ENCODE measurements at places on chromosomes 5 and 9.

DNA sequence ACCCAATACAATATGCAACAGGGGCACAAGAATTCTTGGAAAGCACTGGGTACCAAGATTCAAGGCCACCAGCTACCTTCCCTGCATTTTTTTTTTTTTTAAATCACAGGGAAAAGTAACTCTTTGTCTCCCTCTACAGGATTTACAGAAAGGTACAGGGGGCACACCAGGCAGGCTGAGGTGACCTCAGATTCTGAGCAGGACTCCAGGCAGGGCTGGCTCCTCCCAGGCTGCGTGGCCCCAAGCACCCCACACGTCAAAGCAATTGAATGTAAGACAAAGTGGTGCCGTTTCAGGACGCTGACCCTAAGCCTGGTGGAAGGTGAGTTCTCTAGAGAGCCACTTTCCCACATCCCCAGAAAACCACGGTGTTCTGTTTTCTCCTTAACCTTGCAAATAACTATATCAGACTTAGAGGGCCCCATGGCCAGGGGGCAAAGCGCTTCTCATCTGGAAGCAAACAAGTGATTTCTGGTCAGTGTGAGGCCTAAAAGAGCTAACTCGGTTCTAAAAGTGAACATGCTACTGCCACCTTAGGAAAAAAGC, 222.6 kb downstream of the ROR2 start:
- no peaks in the 10 kb centered on the region for H3K27me3 ChIP-seq
- no peak for DNase-seq
- H3K36me3 ChIP-seq: peaks cover 24% of the 10 kb centered on the region
- H3K4me1 ChIP-seq: peaks cover 4% of the 10 kb centered on the region
- no peak overlapping the region for H3K27ac ChIP-seq
- no peak overlapping the region for H3K4me3 ChIP-seq

- no peaks in the 10 kb centered on the region for H3K36me3 ChIP-seq
- H3K27ac ChIP-seq: no peak overlapping the region
- no peak overlapping the region for H3K4me3 ChIP-seq
- H3K4me1 ChIP-seq: no peaks in the 10 kb centered on the region
- DNase-seq: no peak
Measured at GRCh38 chr5:5617024-5617423, 194.5 kb downstream of the ICE1 start.

DNA sequence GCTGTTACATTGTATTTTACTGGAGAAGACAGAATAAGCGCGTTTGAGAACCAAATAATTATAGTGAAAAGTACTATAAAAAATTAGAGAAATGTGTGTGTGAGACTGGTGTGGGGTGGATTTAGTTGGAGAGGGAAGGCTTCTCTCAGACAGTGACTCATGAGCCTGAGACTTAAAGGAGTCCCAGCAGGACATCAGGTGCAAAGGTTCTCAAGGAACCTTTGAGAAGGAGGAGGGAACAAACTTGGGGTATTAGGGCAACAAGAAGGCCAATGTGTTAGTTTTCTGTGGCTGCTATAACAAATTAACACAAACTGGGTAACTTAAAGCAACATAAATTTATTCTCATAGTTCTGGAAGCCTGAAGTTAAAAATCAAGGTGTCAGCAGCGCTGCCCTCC, 4.9 kb downstream of the DDX4 start:
- no peaks in the 10 kb centered on the region for H3K4me1 ChIP-seq
- no peak overlapping the region for H3K4me3 ChIP-seq
- H3K36me3 ChIP-seq: no peaks in the 10 kb centered on the region
- no peaks in the 10 kb centered on the region for H3K27me3 ChIP-seq
- DNase-seq: no peak
- H3K27ac ChIP-seq: no peak overlapping the region

DNA sequence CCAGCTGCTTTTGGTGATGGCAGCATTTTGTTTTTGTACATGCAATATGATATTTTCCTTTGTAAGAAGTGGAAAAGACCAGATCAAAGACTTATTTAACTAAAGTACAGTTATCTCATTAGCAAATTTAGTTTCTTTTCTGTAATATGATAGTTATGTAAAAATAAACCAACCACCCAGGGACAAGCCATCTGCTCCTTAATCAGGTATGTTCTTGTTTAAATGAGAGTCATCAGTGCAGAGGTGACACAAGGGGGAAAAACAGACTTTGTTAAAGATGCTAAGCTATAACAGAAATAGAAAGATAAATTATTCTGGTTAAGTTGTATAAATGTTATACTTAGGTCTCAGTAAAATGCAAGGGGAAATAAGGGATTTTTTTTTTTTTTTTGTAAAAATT, 805.7 kb upstream of the SEMA6A start:
- no peak overlapping the region for H3K4me3 ChIP-seq
- H3K36me3 ChIP-seq: no peaks in the 10 kb centered on the region
- DNase-seq: no peak
- no peaks in the 10 kb centered on the region for H3K4me1 ChIP-seq
- H3K27ac ChIP-seq: no peak overlapping the region

DNA sequence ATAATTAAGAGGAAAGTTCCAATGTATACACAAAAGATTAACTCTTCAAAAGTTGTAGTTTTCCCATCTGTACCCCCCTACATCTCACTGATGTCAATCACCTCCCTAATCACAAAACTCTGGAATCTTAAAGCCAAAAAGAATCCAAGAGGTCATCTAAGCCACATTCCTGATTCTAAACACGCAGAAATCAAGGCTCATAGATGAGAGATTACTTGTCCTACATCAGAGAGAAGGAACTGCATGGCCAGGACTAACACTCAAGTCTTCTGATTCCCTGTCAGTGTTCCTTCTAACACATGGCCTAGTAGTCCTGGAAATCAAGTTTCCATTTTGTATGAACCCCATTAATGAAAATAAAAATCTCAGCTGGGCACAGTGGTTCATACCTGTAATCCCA, 58.7 kb downstream of the MAPKAP1 start:
- DNase-seq: no peak
- no peaks in the 10 kb centered on the region for H3K27me3 ChIP-seq
- H3K4me3 ChIP-seq: no peak overlapping the region
- no peaks in the 10 kb centered on the region for H3K36me3 ChIP-seq

DNA sequence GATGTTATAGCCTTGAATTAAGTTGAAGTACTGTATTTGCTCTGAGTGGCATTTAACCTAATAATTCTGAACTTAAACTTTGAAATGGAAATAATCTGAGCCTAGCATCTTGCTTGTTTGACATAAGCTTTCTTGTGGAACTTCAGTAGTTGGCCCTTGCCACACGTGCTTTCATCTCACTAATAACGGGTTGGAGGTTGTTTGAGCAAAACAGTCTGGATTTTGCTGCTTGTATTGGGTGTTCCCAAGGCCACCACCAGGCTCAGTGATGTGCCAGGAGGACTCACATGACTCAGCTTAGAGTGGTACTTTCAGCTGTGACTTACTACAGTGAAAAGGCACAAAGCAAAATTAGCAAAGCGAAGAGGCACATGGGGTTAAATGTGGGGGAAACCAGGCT, 35.7 kb downstream of the SECISBP2 start:
- H3K27me3 ChIP-seq: no peaks in the 10 kb centered on the region
- H3K27ac ChIP-seq: no peak overlapping the region
- peaks cover 3% of the 10 kb centered on the region for H3K4me1 ChIP-seq
- peaks cover 99% of the 10 kb centered on the region for H3K36me3 ChIP-seq
- H3K4me3 ChIP-seq: no peak overlapping the region

GRCh38 chr9:21964925-21965385, 29.2 kb downstream of the CDKN2A start:
- H3K27ac ChIP-seq: no peak overlapping the region
- H3K27me3 ChIP-seq: peaks cover 72% of the 10 kb centered on the region
- DNase-seq: peak; percentile 75
- peak overlapping the region; percentile 34 for H3K4me3 ChIP-seq

DNA sequence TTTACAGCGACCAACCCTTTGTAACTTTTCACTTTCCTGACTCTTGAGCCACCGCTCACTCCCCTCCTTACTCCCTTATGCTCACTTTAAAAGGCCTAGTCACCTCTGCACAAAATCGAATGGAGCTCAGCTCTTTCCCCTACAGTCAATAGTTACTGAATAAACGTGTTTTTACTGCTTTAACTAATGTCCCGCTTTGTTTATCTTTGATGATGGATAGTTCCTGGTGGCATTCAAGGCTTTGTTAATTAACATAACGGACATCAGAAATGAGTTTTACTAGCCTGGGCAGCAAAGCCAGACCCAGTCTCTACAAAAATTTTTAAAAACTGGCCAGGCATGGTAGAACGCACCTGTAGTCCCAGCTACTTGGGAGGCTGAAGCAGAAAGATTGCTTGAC, 5.0 kb downstream of the SERINC5 start:
- H3K27ac ChIP-seq: no peak overlapping the region
- no peak for DNase-seq
- peaks cover 70% of the 10 kb centered on the region for H3K4me1 ChIP-seq
- no peaks in the 10 kb centered on the region for H3K36me3 ChIP-seq
- H3K27me3 ChIP-seq: no peaks in the 10 kb centered on the region

DNA sequence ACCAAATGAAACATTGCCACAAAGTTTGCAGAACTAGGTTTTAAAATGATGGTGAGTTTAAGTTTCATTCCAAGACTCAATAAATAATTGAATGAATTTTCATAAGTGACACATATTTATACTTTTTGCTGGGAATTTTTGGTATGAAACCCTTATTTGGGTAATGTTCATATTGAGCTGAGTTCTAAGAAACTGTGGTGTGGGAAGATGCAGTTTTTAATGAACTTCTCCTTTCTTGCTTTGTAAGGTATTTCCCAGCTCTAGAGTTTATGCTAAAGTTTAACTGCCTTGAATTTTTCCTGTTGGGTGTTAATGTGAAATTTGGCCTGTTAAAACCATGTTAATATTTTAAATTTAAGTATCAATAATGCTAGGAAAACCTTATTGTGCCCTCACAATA, 15.1 kb downstream of the RABGAP1 start:
- peaks cover 17% of the 10 kb centered on the region for H3K36me3 ChIP-seq
- no peak overlapping the region for H3K4me3 ChIP-seq
- no peaks in the 10 kb centered on the region for H3K27me3 ChIP-seq
- H3K4me1 ChIP-seq: peaks cover 16% of the 10 kb centered on the region
- DNase-seq: no peak

DNA sequence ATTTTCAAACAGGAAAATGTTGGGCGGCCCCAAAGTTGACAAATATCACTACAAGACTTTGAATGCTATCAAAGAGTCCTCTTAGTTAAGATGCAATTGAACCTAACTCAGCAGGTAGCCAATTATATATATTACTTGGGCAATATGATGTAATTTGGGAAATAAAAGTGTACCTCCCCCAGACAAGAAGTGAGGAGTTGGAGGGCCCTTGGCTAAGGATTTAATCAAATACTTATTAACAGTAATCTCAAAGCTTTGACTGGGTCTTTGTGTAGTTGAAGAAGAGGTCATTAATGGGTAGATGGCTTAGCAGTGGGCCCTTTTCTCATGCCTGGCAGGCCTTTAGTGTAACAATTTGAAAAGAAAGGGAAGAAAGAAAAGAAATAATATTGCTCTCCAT, 599.0 kb downstream of the CSNK1G3 start:
- H3K27ac ChIP-seq: no peak overlapping the region
- H3K4me3 ChIP-seq: no peak overlapping the region
- H3K36me3 ChIP-seq: no peaks in the 10 kb centered on the region
- H3K27me3 ChIP-seq: no peaks in the 10 kb centered on the region
- no peak for DNase-seq

DNA sequence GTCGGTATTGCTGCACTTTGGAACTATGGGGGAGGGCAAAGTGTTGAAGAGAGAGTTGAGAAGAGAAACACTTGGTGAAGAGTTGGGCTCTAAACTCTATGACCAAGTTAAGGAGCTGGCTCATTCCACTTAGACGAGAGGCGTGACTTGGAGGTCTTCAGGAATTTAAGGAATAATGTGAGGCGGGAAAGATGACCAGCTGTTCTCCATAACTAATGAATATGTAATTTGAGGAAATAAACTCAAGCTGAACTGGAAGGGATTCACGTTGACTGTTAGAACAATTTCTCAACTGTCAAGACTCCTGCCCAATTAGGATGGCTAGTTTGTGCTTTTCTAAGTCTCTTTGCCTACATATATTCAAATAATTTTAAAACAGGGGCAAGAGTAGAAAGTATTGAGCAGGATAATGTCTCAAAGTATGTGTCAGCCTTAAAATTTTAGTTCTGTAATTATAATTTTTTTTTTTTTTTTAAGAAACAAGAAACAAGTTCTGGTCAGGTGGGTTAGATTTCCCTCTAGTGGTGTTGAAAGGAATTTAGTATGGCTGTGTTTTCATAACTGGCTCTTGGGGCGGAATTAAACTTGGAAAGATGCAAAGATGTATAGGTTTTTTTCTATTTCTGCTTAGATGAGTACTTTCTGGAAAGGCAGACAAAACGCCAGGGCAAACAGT, 33.4 kb downstream of the TMEM252 start:
- H3K27me3 ChIP-seq: no peaks in the 10 kb centered on the region
- no peak for DNase-seq
- no peaks in the 10 kb centered on the region for H3K4me1 ChIP-seq
- no peak overlapping the region for H3K27ac ChIP-seq
- no peaks in the 10 kb centered on the region for H3K36me3 ChIP-seq

- DNase-seq: no peak
- no peak overlapping the region for H3K4me3 ChIP-seq
- no peaks in the 10 kb centered on the region for H3K4me1 ChIP-seq
- H3K36me3 ChIP-seq: no peaks in the 10 kb centered on the region
Measured at GRCh38 chr5:3036041-3036788, 284.7 kb upstream of the IRX2 start.

DNA sequence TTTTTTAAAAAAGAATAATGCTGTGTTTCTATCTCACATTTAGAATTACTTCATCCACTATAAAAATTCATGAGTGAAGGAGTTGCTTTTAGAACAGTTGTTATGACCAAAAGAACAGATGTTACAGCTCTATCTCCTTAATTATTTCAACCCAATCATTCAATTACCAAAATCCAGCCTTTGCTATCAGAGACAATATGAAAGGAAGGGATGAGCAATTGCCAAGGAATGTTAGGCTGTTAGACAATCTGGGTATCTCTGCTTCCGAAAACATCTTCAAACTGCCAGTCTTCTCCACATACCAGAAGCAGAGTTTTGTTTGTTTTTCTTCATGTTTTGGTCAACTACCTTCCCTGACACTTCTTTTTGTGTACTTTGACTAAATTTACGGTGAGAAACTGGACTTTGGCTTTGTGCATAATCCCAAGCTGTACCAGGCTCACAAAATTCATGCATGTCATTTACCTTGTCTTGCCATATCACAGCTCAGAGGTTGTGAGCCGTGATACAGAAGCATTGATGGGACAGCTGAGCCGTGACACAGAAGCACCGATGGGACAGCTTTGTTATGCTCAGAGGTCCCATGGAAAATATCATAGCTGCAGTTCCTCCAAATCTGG, 405.5 kb downstream of the KIF4B start:
- no peaks in the 10 kb centered on the region for H3K4me1 ChIP-seq
- no peaks in the 10 kb centered on the region for H3K36me3 ChIP-seq
- no peak overlapping the region for H3K27ac ChIP-seq
- H3K4me3 ChIP-seq: no peak overlapping the region

Measured in suprapubic skin (tissue), 4 donors.